Renal cortical epithelial cell (primary cell): ENCODE measurements at places on chromosomes 1 and 21. TPM values are rescaled to one million over a fixed set of nuclear protein-coding genes. Genes with fewer than 3 reads are reported as not detected.

DNA sequence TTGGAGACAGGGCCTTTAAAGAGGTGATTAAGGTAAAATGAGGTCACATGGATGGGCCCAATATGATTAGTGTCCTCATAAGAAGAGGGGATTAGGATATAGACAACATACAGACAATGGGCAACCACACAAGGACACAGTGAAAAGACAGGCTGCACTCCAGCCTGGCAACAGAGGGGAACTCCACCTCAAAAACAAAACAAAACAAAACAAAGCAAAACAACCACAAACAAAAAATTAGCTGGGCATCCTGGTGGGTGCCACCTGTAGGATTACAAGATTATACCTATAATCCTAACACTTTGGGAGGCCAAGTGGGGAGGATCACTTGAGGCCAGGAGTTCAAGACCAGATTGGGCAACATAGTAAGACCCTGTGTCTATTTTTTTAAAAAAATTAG is 4.8 kb upstream of the MDM4 start:
- DNase-seq: no peak

- no peak for DNase-seq
These were observed 86.0 kb downstream of the MATN1 start for GRCh38 chr1:30637183-30637980.

GRCh38 chr1:47921935-47922415 is 75.2 kb downstream of the TRABD2B start:
- no peak for DNase-seq

GRCh38 chr1:198495631-198496030 is 44.8 kb downstream of the ATP6V1G3 start:
- DNase-seq: no peak

DNA sequence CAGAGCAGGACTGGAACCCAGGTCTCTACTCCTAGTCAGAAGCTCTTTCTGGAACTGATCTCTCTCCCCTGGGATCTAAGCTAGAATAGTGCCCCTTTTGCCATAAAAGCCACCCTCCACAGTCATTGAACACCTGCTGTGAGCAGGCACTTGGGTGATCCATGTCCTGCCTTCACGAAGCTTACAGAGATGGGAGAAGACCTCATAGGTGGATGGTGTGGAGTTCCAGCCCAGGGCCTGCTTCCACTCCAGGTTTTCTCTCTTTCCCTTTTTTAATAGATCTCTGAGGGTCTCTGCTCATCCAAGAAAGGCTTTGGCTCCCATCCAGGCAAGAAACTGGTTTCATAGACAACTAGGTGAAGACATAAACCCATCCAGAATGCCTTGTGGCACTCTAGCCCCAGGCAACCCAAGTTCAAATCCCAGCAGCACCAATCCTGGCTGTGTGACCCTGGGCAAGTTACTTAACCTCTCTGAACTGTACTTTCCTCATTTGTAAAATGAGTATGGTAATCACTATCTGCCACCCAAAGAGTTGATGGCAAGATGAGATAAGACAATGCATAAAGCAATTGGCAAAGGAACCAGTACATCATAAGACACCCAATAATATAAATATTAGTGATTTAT is 46.4 kb upstream of the TMEM51 start:
- no peak for DNase-seq

DNA sequence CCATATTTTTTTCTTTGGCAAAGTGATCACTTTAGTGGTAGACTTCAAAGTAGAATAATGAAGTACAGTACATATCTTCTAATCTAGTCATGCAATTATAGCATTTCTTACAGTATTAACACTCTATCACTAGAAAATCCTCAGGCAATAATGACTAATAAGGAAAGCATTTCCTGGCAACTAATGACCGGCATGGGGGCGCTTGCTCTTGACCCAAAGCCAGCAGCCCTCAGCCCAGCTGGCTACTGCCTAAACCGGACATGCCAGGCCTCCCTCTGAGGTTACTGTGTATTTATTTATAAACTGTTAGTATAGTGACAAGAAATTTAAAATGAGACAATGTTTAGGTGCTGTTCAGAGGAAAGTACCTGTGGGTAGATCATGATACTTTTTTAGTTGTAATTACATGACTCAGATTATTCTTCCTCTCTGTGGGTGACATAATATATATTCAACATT is 633.8 kb downstream of the PTPRC start:
- peak; percentile 95 for DNase-seq

GRCh38 chr1:66396212-66396890 is 137.6 kb upstream of the SGIP1 start:
- peak; percentile 52 for DNase-seq

DNA sequence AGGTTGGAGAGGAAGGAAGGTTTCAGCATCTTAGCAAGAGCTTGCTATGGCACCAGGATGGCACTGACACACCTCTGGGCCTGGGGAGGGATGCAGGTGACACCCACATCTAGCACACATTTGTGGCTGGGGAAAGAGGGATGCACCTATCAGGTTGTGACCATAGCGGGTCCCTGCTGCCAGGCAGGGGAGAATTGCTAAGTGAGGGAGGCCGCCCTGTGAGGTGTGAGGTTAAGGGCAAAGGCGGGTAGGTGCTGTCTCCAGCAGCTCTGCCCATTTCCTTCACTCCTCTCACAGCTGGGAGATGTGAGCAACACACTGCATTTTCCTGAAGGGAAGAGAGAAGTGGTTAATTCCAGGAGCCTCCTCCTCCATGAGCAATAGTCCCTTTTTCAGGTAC is 83.2 kb upstream of the TLR5 start:
- DNase-seq: no peak

- peak; percentile 82 for DNase-seq
These were observed 30.4 kb upstream of the PDE4B start for GRCh38 chr1:65762081-65762862.

GRCh38 chr1:223628233-223629125 is 37.0 kb downstream of the CAPN8 start:
- peak; percentile 18 for DNase-seq

DNA sequence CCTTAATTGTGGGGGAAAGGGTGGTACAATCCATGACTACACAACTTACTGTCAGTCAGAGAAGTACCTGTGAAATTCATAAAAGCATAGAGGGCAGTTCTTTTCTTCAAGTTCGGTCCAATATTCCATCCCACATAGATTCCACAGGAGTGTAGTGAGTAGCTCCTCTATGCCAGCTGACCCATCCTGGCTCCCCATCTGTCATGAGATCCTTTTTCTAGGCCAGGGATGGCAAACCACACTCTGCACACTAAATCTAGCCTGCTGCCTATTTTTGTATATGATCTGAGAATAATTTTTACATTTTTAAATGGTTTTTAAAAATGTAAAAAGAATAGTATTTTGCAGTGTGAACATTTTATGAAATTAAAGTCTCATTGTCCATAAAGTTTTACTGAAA is 107.0 kb upstream of the TSPAN2 start:
- no peak for DNase-seq

DNA sequence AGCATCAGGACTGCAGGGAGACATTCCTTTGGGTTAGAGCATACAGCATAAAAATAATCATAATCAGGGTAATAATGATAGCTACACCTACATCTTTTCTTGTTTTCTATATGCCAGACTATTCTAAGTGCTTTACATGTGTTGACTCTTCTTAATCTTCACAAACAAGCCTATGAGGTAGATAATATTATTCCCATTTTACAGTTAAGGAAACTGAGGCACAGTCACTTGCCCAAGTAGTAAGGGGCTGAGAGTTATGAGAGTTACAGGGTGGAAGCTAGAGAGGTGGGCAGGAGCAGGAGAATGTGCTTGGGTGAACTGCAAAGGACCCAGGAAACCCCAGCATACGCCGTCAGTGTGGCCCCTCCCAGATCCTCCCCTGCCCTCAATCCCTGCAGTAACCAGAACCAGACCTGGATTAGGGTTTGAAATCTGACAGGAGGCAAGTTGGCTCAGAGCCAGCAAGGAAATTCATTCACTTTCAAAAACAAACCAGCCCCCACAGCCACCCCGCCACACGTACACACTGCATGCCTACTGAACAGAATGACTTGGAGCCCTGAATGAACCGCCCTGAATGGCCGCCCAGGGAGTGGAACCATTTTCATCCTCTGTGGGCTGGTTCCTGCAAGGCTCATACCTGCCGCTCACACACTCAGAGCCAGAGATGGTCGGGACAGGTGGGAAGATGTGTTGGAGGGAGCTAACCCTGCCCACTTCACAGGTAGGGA is 126.1 kb downstream of the TRABD2B start:
- DNase-seq: peak; percentile 58

- no peak for DNase-seq
These were observed 317.6 kb downstream of the SPATA17 start for GRCh38 chr1:217948741-217949140.

DNA sequence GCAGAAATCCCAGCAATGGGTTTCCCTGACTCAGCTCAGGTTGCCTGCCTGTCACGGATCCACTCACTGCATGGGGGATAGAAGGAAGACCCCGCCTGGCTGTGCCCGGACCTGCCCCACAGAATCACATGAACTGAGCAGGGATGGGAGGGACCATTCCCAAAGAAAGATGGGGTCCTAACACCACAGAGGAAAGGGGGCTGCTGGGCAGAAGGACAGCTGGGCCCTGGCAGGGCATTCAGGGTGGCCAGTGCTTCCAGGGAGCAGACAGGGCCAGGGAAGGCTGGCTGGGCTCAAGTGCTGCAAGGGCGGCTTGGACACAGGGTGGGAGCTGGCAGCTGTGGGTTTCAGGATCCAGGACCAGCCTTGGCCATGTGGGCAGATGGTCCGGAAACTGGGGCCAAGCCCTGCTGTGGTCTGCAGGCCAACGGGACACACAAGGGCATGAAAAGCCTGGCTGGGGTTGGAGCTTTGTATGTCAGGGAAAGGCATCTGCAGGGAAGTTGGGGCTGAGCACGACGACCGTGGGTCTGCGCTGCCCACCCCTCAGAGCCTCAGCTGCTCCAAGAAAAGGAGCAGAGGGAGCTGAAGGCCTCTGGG is 723.9 kb downstream of the PTPRU start:
- DNase-seq: no peak

- no peak for DNase-seq
These were observed 6.1 kb downstream of the RNF223 start for GRCh38 chr1:1067860-1068516.

DNA sequence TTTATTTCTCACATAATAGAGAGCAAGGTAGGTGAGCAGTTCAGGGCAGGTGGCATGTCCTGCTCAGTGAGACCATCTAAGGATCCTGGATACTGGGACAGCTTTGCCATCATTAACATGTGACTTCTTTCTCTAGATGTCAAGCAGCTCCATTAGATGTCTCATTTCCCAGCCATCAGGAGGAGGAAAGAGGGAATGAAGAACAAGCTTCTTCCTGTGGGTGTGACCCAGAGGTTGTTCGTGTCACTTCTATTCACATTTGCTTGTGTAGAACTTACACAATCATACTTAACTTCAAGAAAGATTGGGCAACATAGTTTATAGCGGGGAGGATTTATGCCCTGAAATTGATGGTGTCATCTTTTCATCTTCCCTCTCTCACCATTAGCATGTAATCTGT is 169.2 kb upstream of the B3GALT2 start:
- no peak for DNase-seq

DNA sequence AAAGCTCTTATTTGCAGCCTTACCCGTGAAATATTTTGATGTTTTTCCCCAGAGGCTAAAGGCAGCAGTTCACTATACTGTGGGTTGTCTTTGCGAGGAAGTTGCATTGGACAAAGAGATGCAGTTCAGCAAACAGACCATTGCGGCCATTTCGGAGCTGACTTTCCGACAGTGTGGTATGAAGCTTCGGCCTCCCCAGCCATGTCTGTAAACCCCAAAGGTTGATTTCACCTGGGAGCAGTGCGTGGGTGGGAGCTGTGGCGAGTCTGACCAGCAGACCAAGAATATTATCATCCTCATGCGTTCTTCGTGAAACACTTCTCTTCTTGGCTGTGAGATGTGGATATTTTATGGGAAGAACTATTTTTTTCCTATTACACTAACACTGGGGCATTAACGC is 3.6 kb downstream of the CENPS start:
- no peak for DNase-seq

- no peak for DNase-seq
These were observed 271.8 kb downstream of the BRINP2 start for GRCh38 chr1:177442584-177442983.

Gene FNDC10
- total RNA-seq: 0.52 and 2.4 TPM in 2 replicates

Gene DUSP23
- total RNA-seq: 34.0 and 69.3 TPM in 2 replicates

Gene RYR2
- 0.10 TPM in 1 of 2 replicates, not detected in the other for total RNA-seq

Gene BARHL2
- total RNA-seq: not detected in 2 replicates

Gene SPSB1
- total RNA-seq: 22.4 and 34.7 TPM in 2 replicates

Gene DENND2D
- total RNA-seq: 33.4 and 35.3 TPM in 2 replicates

Gene LIN28A
- not detected in 2 replicates for total RNA-seq

Gene TMEM81
- 1.6 and 2.4 TPM in 2 replicates for total RNA-seq

Gene IVL
- total RNA-seq: 0.15 and 2.4 TPM in 2 replicates

Gene HPDL
- 0.30 and 0.52 TPM in 2 replicates for total RNA-seq

Gene CRABP2
- total RNA-seq: 1.4 and 8.3 TPM in 2 replicates

Gene LCE1C
- not detected in 2 replicates for total RNA-seq

Gene CA14
- not detected in 2 replicates for total RNA-seq

Gene VHLL
- not detected in 2 replicates for total RNA-seq

Gene ITLN1
- not detected in 2 replicates for total RNA-seq

Gene LEMD1
- 0.70 and 4.0 TPM in 2 replicates for total RNA-seq

Gene SDHC
- total RNA-seq: 45.8 and 103 TPM in 2 replicates

Gene TENT5C
- total RNA-seq: 0.17 and 2.1 TPM in 2 replicates
